ENCODE measurements at places on chromosomes 5 and 9.

GRCh38 chr5:180095545-180095944 lies 24.0 kb upstream of the RNF130 start:
- no peak for DNase-seq

GRCh38 chr9:6433410-6433809 lies 20.4 kb downstream of the UHRF2 start:
- DNase-seq = no peak

- DNase-seq = no peak
These were observed 233.0 kb downstream of the CD180 start for GRCh38 chr5:66963559-66963971.

DNA sequence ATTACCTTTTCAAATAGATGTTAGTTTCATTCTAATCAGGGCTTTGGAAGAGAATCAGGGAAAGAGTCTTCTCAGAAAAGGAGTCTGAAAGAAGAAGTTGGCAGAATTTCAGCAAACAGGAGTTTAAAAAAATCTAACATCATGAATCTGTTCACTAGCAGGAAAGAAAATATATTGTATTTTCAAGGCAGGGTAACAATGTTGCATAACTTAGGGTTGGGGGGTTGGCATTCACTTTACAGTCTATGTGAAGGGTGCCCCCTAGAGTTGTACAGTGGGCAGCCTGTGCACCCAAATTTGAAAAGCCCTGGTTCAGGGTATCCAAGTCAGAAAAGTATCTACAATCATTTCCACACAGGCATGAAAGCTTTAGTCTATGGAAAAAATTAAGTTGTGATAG lies 348.4 kb upstream of the SLC30A5 start:
- no peak for DNase-seq

GRCh38 chr5:141618030-141618803 lies 583 bp downstream of the DIAPH1 start:
- peak; percentile 91 for DNase-seq

Data from LNCaP clone FGC (cell line).